ENCODE measurements at places on chromosomes 5 and 9.

GRCh38 chr9:137083394-137084004 lies 3.3 kb upstream of the MAN1B1 start:
- no peak for DNase-seq

GRCh38 chr5:170757182-170757601 lies 26.3 kb upstream of the GABRP start:
- no peak for DNase-seq

GRCh38 chr5:97923496-97923895 lies 740.4 kb upstream of the RIOK2 start:
- no peak for DNase-seq

DNA sequence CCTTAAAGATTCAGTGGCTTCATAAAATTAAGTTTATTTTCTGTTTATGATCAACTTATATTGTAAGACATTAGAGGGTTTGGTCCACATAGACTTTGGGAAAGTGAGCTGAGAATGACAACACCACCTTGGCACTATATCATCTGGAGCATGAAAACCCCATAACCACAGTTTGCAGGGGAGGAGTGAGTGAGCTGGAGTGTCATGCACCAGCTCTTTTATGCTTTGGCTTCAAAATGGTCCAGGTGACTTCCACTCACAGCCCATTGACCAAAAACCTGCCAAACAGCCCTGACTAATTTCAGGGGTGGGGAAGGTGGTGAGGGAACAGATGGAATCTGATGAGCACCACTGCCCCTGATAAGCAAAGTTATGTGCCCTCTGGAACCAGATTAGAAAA lies 295.8 kb downstream of the DMRTA1 start:
- no peak for DNase-seq

- DNase-seq: no peak
These were observed 29.4 kb upstream of the TNIP1 start for GRCh38 chr5:151110122-151110681.

- no peak for DNase-seq
These were observed 87.3 kb upstream of the LMX1B start for GRCh38 chr9:126526218-126527108.

GRCh38 chr5:115977988-115978387 lies 15.7 kb downstream of the LVRN start:
- DNase-seq: no peak

DNA sequence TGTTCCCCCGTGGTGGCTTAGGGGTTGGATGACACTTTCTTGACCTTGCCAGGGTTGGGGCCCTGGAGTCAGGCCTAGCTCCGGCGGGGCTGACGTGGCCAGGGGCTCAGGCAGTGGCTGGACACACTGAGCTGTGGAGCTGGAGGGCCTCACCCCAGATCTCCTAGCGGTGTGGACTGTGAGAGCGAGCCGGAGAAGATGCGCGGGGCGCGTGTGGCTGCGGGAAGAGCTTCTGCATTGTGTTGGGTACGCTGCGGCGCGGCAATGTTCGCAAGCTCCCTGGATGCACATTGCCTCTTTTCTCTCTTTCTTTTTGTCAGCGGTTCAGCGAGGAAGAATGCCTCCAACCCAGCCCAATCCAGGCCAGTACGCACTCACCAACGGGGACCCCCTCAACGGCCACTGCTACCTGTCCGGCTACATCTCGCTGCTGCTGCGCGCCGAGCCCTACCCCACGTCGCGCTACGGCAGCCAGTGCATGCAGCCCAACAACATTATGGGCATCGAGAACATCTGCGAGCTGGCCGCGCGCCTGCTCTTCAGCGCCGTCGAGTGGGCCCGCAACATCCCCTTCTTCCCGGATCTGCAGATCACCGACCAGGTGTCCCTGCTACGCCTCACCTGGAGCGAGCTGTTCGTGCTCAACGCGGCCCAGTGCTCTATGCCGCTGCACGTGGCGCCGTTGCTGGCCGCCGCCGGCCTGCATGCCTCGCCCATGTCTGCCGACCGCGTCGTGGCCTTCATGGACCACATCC lies 4.8 kb downstream of the NR2F1 start:
- DNase-seq: no peak

- no peak for DNase-seq
These were observed 48.6 kb downstream of the ARHGEF28 start for GRCh38 chr5:73674669-73675004.

DNA sequence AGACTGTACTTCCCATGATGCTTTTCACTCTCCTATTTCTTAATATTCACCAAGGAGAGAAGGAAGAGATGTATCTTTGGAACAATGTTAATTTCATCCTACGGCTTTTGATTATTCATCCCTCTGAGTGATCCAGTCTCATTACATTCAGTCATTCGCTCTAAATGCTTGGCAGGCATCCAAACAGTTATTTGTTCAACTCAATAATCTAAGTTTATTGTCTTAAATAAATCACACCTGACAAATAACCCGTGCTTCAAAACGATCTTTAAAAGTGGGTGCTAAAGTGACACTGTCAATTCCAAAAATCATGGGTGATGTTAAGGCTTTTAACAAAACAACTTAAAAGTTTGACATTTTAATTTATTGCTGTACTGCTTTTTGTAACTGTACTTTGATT lies 233.1 kb downstream of the RASEF start:
- no peak for DNase-seq

DNA sequence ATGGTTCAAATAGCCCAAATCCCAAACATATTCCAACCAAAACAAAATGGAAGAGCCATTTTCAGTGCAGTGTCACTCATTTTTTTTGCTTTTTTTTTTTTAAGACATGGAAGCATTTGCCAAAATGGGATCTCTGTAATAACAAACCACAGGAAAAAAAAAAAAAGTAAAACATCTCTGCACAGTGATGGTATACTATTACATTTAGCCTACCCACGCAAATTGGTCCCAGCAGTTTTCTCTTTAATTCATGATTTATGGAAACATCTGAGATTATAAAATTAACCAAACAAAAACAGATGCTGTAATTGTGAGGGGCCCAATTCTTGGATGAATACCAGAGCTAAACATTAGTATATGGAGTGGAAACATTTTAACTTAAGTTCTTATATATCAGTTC lies 566.6 kb downstream of the ZNF608 start:
- DNase-seq: no peak

GRCh38 chr9:107142896-107143603 lies 140.0 kb upstream of the RAD23B start:
- no peak for DNase-seq

DNA sequence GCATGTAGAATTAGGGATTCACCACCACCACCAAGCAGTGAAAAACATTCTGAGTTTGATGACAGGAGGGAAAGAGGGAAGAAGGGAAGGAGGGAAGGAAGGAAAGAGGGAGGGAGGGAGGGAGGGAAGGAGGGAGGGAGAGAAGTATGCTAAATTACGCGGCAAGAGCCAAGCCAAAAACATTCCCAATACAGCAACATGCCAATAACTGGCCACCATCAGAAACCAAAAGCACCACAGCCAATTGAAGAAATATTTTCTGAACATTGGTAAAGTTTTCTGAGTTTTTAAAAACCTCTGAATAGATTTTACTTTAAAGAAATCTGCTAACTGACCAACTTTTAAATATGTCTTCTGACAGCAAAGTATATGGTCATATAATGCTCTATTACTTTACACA lies 36.0 kb downstream of the FNIP1 start:
- DNase-seq: no peak

DNA sequence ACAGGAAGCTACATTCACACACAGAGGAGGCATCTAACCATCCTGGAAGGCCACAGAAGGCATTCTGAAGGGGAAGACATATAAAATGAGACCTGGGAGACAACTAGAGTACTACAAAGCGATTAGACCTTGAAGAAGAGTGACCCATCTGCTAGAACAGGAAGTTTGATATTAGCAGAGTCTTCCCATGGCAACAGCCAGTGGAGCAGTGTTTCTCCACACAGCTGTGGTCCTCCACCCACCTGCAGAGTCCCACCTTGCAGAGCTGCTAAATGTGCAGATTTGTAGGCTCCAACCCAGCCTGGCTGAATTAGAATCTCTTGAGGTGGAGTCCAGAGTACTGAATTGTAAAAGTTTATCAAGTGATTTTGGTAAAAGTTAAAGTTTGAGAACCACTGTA lies 267.0 kb downstream of the CETN3 start:
- DNase-seq: no peak

DNA sequence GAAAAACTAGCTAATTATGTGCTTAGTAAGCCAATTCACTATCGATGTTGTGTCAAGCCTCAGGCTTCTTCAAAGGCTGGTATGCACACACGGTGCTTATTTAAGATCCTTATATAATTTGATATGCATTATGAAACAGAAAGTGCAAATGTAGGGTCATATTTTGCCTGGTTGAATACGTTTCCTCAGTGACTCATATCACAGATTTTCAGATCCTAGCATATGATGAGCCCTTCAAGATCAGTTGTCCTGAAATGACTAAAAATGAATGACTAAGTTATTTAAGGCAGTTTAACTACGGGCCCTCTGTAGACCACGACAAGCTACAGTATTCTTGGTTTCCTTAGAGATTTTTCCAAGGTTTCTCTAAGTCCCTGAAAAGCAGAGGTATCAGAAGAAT lies 778.3 kb downstream of the PRELID2 start:
- DNase-seq: no peak

DNA sequence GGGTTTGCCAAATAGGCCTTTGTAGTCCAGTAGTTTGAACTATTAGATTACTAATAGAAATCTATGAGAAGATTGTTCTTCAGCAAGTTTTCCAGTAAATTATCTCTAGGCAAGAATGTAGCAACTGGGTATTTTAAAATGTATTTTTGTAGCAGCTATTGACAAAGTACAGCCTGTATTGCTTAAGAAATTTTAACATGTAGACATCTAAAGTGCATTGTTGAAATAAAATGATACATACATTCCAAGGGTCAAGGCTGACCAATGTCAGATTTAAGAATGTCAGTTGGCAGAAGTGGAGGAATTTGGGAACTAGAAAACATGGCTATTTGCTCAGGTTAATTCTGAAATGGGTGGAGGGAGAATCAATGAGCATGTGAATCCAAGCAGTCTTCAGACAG lies 57.5 kb upstream of the ZSWIM6 start:
- DNase-seq: no peak

DNA sequence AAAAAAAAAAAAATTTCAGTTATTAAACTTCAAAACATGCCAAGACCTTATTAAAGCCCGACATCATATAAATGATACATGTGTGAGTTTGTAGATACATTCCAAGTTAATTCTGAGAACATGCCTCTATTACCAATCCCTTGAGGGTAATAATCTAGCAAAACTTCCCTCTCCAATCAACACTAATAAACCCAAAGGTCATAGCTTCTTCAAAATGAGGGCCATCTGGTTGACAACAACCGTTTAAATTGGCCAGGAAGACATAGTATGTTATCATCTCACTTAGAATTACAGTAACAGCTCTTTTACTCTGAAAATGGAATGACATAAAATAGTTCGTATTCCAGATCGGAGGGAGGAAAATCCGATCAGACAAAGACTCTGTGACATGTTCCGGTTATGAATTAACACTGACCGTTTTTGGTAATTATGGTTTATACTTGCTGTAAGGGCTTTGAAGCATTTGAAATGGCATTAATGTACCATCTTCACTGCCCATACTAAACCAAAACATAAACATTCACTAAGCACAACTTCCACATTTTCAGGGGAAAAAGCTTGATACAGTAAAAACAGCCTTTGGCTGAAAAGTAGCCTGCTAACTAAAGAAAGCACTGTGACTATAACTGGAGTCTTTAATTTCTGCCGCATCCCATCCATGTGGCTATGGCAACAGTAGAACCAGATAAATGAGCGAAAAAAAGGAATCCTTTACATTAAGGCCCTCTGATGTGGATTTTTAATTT lies 50.3 kb downstream of the ANKH start:
- DNase-seq: no peak

DNA sequence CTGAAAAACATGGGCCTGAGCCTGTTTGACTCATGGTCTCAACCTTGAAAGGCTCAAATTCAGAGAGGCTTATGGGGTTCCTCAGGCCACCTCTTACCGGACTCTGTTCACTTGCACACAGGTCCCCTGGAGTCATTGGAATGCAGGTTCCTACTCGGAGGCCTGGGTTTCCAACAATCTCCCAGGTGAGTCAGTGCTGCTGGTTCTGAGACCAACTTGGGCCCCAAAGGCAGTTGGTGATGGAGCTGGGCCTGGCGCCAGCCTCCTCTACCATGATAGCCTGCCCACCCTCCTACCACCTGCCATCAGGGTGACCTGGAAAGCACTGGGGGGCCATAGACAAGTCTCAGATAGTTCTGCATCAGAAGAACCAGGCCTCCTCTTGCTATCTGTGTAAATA lies 188.4 kb downstream of the RGS3 start:
- DNase-seq: no peak

DNA sequence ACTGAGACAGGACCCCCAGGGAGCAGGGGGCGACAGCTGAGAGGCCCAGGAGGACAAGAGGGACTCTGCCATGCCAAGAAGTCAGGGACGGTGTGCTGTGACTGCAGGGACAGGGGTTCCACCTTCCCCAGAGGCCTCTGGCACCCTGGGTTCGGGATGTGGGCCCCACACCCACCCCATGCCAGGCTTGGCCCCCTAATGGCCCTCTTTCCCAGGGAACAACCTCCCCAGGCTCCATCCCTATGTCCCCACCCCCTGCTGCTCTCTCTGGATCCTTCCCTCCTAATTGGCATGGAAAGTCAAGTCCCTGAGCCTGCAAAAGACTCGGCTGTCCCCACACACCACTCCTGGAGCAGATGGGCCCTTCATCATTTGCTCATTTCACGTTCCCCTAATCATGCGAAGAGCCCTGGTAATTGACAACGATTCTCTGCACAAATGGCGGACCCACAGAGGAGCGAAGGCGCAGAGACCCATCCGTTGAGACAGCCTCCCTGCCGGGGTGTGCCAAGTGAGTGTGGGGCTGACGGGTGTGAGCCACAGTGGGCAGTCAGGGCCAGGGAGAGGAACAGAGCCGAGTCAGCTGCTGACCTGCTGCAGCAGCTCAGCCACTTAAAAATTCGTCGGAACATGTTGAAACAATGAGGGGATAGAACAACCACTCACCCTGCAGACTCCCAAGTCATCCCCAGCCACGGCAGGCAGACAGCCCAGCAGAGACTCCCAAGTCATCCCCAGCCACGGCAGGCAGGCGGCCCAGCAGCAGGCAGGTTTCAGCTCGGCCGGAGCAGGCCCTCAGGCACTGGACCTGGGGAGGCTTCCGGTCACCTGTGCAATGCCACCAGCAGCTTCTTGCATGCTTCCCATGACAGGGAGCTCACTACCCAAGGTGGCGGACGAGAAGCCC lies 109.0 kb downstream of the VAV2 start:
- DNase-seq: peak; percentile 7

DNA sequence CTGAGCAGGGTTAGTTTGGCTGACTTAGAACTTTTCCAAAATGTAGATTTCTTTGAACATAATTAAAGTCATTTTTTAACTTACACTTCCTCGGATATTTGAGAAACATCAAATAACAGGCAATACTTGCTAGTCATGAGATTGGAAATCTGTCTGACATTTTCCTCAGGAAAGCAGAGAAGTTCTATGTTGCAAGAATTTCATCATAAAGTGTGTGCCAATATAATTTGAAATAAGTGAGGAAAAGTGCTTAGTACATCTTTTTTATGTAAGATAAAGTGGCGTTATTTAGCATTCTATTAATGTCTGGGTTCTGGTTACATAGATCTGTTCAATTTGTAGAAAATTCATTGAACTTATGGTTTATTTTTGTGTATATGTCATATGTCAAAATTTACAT lies 48.7 kb upstream of the C5orf47 start:
- no peak for DNase-seq

GRCh38 chr5:124652514-124652819 lies 94.0 kb downstream of the ZNF608 start:
- no peak for DNase-seq

GRCh38 chr5:173752653-173753052 lies 135.5 kb upstream of the CPEB4 start:
- DNase-seq: no peak
